ENCODE measurements at places on chromosomes 5 and 9.
A peak's percentile ranks its signal among the peaks of the same experiment; 100 is the strongest.

GRCh38 chr9:92954049-92954861, 6.9 kb downstream of the FGD3 start:
- no peak for DNase-seq

GRCh38 chr9:128108269-128109049, 19.1 kb downstream of the PTGES2 start:
- DNase-seq: no peak

GRCh38 chr9:124389146-124389939, 25.9 kb downstream of the PSMB7 start:
- DNase-seq: no peak

- DNase-seq: no peak
These were observed 55.8 kb upstream of the ACTBL2 start for GRCh38 chr5:57538341-57538955.

GRCh38 chr9:77854916-77855311, 176.7 kb downstream of the GNAQ start:
- no peak for DNase-seq

GRCh38 chr9:88746743-88747398, 211.9 kb downstream of the NXNL2 start:
- no peak for DNase-seq

GRCh38 chr9:108475813-108476212, 380.0 kb downstream of the ACTL7B start:
- DNase-seq: no peak

DNA sequence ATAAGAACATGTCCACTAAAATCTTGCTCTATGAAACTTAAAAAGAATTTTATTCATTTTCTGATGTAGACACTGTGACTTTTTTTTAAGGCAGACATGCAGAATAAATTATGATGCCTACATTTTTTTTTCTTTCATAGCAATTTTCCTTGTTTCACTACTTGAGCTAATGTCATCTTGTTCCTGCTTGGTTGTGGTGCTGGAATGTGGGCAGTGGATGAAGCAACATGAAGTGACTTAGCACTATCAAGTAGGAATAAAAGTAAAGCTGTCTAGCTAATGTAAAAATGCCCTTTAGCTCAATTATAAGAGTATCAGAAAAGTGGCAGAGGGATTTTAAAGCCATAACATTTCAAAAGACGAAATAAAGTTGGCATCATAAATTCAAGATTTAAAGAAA, 191.0 kb downstream of the ADAMTS6 start:
- no peak for DNase-seq

- DNase-seq: no peak
These were observed 86.4 kb upstream of the MINAR2 start for GRCh38 chr5:129661366-129662035.

DNA sequence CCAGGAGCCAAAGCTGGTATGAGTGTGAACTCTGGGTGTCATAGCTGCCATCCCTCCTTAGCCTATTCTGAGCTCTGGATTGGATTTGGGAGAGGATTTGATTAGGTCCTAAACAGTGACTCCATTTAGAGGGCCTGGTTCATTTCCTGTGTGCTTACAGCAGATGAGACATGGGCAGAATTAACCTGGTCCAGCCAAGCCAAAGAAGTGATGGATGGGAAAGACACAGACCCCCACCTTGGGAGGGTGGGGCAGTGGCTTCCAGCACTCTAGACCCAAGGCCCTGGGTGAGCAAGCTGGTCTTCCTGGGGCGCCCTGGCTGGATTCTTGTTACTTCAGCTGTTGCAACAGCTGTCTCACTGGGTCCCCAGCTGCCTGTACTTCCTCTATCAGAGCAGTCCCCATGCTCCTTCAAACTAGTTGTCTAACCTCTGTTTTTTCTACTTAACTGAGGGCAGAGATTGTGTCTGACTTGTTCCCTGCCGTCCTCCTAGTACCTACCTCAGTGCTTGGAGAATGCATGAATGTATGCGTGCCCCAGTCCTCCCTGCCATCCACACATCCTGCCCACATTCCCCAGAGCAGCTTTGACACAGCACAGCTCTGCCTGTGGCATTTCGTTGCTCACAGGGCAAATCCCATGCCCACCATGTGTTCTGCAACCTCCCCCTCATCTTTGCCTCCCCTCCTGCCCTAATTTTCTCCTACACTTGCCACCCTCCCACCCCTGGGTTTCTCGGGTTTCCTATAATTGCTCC, 115.9 kb downstream of the RGS3 start:
- DNase-seq: no peak

DNA sequence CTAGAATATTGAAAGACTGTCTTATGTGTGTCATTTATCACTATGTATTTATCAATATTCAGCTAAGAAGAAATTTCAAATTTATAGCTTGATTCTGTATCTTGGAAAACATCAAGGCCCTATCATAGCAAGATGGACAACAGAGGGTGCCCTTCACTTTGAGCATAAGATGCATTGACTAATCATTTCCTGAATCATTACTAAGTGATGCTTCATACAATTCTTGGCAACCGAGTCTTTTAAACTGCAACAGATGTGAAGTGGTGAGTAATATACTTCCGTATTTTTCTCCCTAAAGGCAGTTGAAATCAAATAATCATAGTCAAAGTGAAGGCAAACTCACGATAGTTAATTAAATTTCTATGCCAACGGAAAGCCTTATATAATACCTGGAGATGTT, 318.6 kb upstream of the RGMB start:
- DNase-seq: peak; percentile 17

GRCh38 chr9:81971727-81972126, 16.8 kb upstream of the SPATA31D1 start:
- DNase-seq: no peak

DNA sequence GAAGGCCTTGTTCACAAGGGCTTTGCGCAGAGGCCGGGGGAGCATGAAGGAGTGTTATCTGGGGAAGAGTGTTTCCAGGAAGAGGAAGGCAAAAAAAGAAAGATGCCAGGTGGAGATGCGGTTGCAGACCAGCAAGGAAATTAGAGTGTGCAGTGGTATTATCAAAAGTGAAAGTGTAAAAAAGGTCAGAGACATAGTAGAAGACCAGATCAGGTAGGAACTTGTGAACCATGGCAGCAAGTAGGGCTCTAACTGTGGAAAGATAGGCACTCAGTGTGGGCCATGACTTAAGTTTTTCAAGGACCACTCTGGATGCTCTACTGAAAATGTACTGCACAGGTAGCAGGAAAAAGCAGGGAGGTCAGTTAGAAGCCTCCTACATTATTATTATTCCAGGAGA, 90.1 kb upstream of the SPOCK1 start:
- no peak for DNase-seq

GRCh38 chr9:78357165-78357873, 60.4 kb downstream of the PSAT1 start:
- DNase-seq: no peak

DNA sequence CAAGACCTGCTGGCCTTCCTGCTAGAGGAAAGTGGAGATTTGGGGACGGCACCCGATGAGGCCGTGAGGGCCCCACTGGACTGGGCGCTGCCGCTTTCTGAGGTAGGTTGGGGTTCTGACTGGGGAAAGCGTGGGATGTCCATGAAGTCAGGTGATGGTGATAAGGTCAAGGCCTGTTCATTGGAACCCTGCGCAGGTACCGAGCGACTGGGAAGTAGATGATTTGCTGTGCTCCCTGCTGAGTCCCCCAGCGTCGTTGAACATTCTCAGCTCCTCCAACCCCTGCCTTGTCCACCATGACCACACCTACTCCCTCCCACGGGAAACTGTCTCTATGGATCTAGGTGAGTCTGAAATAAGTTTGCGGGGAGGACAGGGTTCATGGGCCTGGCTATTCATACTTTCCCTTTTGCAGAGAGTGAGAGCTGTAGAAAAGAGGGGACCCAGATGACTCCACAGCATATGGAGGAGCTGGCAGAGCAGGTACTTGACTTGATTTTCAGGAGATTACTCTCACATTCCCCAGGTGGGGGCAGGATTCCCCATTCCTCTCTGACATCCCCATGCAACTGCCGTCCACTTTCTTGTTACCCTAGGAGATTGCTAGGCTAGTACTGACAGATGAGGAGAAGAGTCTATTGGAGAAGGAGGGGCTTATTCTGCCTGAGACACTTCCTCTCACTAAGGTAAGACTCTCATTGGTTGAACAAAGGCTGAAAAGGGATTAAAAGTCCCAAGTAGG, 505 bp downstream of the CREB3 start:
- DNase-seq: peak; percentile 35

DNA sequence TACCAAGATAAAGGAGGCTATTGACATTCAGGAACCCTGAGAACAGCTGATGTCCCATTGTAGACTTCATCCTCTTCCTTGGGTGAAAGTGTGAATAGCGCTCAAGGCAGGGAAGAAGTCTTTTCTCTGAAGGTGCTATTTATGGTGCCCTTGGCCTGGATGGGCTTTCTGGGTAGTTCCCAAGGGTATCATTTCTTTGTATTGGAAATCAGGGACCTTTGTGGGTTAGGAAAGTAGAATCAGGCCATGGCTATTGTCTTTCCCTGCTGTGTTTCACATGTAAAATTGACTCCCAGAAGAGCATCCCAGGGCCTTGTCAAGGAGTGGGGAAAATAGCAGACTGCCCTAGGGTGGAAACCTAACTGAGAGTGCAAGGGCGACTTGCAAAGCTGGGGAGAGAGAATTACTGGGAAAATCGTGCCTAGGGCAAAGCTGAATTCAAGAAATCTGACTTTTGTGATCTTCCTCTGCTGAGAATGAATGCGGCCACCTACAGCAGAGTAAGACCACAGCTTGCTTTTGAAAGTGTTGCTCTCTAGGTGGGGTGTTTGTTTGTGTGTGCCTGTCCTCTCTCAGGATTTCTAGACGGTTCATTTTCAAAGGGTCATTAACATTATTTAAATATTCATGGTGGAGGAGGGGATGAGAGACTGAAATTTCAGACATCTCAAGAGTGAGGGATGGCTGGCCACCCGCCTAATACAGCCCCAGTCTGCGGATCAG, 160.6 kb downstream of the C9orf152 start:
- DNase-seq: no peak

GRCh38 chr5:123520677-123521247, 8.8 kb downstream of the CSNK1G3 start:
- DNase-seq: no peak

- peak; percentile 74 for DNase-seq
These were observed 24.3 kb upstream of the KCNIP1 start for GRCh38 chr5:170479484-170479883.

GRCh38 chr9:11025775-11026174, 413.0 kb upstream of the PTPRD start:
- DNase-seq: no peak

DNA sequence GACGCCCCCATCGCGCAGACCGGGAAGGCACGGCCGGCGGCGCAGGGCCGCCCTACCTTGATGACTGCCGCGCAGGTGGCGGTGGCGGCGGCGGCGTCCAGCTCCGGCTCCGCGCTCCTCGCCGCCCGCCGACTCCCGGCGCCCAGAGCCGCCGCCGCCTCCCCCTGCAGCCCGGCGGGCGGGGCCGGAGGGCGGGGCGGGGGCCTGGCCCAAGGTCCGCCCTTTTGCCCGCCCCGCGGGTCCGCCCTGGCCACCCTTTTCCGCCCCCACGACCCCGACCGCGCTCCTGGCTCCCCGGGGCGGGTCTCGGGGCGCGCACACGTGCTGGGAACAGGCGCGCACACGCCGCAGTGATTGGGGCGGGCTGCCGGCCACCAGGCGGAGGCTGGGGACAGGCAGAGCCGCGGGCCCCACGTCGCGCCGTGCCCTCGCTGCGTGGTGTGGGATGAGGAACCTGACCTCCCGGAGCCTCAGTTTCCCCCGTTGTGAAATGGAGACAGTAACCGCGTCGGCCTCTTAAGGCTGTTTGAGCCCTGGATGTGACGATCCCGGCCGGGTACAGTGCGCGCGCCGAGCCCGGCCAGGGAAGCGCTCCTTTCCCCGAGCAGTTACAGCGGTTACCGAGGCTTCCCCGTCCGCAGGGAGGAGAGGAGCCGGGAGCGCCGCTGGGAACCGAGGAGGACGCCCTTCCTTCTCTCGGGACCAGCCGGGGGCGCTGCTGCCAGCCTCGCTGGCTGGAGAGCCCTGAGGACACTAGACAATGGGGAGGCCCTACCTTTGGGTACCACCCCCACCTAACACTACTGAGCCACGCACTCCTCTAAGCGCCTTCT, at the start of gene CORO2A:
Gene CORO2A (minus strand): TSS at position 135 of the 833 bp plus-strand sequence. CDS start 34,977 bp downstream, outside the sequence.
- DNase-seq: peak; percentile 58

GRCh38 chr5:173016598-173017046, 33.1 kb downstream of the ATP6V0E1 start:
- peak; percentile 88 for DNase-seq

- no peak for DNase-seq
These were observed 196.2 kb downstream of the MARCHF11 start for GRCh38 chr5:15983392-15983791.

DNA sequence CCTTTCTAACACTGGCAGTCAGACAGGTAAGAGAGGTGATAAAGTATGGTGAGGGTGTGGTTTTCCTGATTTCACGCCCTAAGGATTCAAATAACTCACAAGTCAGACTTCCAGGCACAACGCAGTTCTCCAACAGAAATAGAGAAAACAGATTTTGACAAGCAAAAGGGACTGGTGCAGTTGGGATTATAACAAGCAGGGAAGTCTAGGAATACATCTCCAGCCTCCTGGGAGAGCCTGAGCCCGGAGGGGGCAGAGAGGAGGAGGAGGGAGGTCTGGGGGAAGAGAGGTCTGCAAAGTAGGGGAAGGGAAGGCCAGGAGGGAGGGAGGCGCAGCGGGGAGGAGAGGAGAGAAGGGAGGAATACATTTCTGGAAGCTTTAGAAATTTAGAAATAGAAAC, 1.6 kb downstream of the CMBL start:
- no peak for DNase-seq

GRCh38 chr9:79013715-79014610, 557.8 kb upstream of the TLE4 start:
- peak; percentile 42 for DNase-seq

GRCh38 chr9:90943341-90943740, 141.7 kb downstream of the SYK start:
- no peak for DNase-seq

DNA sequence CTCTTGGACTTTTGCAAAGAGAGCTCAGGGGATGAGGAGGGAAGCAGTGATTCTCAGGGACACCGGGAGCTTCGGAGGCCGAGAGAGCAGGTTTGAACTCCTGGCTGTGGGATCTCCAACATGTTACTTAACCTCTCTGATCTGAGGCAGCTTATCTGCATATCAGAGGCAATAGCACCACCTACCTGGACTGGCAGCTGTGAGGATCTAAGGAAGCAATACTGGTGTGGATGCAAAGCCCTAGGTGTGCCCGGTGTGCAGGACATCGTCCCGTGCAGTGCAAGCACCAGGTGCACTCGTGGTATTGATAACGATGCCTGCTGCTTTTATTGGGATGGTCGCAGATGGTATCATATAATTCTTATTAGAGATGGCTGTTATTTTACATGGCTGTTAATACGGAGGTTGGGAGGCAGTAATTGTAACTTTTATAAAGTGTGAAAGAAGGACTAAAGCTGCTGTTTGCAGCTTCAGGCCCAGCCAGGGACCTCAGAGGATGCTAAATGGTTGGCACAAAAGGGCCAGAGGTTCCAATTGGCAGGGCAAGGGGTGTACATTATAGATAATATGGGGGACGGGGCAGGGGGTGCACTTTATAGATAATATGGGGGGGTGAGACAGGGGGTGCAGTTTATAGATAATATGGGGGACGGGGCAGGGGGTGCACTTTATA, 14.9 kb downstream of the COL5A1 start:
- DNase-seq: peak; percentile 41
